MV-4-11 (cell line): ENCODE measurements at places on chromosomes 16 and 17.
A peak's percentile ranks its signal among the peaks of the same experiment; 100 is the strongest.

- peak; percentile 92 for DNase-seq
Measured at GRCh38 chr17:75338335-75338734, 49.1 kb upstream of the SLC25A19 start.

GRCh38 chr17:32941419-32942032, 13.6 kb downstream of the TMEM98 start:
- DNase-seq: no peak

DNA sequence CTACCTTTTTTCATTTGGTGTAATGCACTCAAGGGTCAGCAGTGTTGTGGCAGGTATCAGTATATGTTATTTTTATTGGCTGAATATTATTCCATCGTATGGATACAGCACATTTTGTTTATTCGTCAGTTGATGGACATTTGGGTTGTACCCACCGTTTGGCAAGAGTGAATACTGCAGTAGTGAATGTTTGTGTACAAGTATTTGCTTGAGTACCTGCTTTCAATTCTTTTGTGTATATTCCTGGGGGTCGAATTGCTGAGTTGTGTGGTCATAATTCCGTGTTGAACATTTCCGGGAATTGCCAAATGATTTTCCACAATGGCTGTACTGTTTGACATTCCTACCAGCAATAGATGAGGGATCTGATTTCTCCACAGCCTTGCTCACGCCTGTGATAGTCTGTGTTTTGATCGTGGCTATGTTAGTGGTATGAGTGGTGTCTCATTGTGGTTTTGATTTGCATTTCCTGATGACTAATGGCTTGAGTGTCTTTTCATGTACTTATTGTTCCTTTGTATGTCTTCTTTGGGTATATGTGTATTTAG, 108.4 kb downstream of the OR1D5 start:
- peak; percentile 64 for DNase-seq

DNA sequence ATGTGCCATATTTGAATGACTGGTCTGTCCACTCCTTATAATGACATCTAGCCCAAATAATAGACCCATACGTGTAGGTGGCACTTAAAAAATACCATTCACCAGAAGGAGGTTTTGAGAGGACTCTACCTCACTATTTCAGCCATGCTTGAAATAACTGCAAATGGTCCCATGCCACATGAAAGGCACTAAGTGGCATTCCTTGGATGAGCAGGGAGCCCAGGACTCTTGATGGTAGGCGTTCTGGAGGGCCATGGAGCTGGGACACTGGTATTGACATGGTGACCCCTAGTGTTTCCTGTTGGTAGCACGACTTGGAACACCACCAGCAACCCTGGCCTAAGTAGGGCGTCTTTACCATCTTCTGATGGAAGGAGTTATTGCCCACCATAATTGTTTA, 148.7 kb upstream of the ZFHX3 start:
- DNase-seq: peak; percentile 11

DNA sequence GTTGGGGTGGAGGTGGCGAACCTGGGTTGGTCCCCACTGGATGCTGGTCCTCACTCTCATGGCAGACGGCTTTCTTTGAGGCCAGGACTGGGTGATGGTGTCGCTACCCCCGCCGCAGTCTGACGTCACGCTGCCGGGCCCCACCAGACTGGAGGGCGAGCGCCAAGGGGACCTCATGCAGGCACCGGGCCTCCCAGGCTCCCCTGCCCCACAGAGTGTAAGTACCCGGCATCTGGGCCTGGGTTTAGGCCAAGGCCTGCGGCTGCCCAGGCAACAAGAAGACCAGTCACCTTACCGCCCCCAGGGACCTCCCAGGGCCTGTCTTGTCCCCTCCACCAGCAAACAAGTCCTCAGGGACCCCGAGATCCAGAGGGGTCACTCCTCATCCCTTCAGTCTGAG, 17.7 kb downstream of the FOXN1 start:
- no peak for DNase-seq
